ENCODE measurements at places on chromosomes 13 and 19. TPM values are rescaled to one million over a fixed set of nuclear protein-coding genes. Genes with fewer than 3 reads are reported as not detected.

Gene ALOX5AP
- 1.1 TPM for total RNA-seq

DNA sequence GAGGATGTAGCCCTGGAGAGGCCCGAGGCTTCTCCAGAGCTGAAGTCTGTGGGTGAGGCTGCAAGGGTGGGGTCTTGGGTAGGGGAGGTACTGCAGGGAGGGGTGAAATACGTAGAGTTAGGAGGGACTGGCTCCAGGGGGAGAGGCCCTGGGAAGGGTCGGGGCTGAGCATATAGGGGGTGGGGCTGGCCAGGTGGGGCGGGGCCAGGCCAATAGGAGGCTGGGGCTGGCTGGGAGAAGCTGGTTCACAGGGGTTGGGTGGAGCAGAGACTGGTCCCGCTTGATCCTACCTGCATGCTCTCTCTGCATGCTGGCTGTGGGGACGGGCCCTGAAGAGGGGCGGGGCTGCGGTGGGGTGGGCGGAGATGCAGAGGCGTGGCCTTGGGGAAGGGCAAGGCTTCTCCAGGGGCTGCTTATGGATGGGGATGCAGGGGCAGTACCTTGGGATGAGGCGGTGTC is 51.9 kb downstream of the CELF5 start:
- no peaks in the 10 kb centered on the region for H3K27me3 ChIP-seq
- H3K27ac ChIP-seq = no peak overlapping the region
- no peak overlapping the region for H3K4me3 ChIP-seq
- DNase-seq = peak; percentile 74

- no peaks in the 10 kb centered on the region for H3K36me3 ChIP-seq
- peak; percentile 32 for DNase-seq
- peaks cover 8% of the 10 kb centered on the region for H3K4me1 ChIP-seq
- no peak overlapping the region for H3K27ac ChIP-seq
- H3K4me3 ChIP-seq = no peak overlapping the region
- peaks cover 8% of the 10 kb centered on the region for H3K27me3 ChIP-seq
These were observed 38.4 kb downstream of the DEDD2 start for GRCh38 chr19:42178791-42179674.

- DNase-seq = no peak
- H3K4me1 ChIP-seq = no peaks in the 10 kb centered on the region
- no peak overlapping the region for H3K4me3 ChIP-seq
These were observed 174.0 kb downstream of the DCT start for GRCh38 chr13:94305463-94305862.

Data from Caco-2 (cell line).